ENCODE measurements at places on chromosomes 6 and 20. TPM values are rescaled to one million over a fixed set of nuclear protein-coding genes. Genes with fewer than 3 reads are reported as not detected.

Gene GSTA2
- not detected for total RNA-seq

Gene CYP39A1
- 8.4 TPM for total RNA-seq

Gene WFDC10B
- not detected for total RNA-seq

Gene GTF2H4
- 12.3 TPM for total RNA-seq

Gene PCED1A
- 19.1 TPM for total RNA-seq

Gene IL20RA
- 0.26 TPM for total RNA-seq

Gene FARS2
- total RNA-seq: 20.4 TPM

Gene CCR6
- total RNA-seq: not detected

Gene THBS2
- 121 TPM for total RNA-seq

Gene SSTR4
- not detected for total RNA-seq

Gene MCM8
- total RNA-seq: 5.4 TPM

Gene CCDC167
- total RNA-seq: 22.9 TPM

Gene ARFGEF2
- total RNA-seq: 46.5 TPM

Gene FAM209A
- not detected for total RNA-seq

Gene DEFB124
- not detected for total RNA-seq

Gene BFSP1
- 1.3 TPM for total RNA-seq

Gene DEFB113
- total RNA-seq: not detected

Gene REV3L
- 156 TPM for total RNA-seq

Gene BPIFB4
- total RNA-seq: not detected

Gene GPANK1
- 17.1 TPM for total RNA-seq

Gene SENP6
- 125 TPM for total RNA-seq

Gene DEFB118
- not detected for total RNA-seq

Gene TXLNB
- 1.1 TPM for total RNA-seq

Gene HLA-DOA
- total RNA-seq: 0.11 TPM

Gene RAB44
- total RNA-seq: 0.13 TPM

Gene PSORS1C1
- total RNA-seq: 3.1 TPM
